Putamen (tissue), 1 donor: ENCODE measurements at places on chromosomes 3 and 15.

DNA sequence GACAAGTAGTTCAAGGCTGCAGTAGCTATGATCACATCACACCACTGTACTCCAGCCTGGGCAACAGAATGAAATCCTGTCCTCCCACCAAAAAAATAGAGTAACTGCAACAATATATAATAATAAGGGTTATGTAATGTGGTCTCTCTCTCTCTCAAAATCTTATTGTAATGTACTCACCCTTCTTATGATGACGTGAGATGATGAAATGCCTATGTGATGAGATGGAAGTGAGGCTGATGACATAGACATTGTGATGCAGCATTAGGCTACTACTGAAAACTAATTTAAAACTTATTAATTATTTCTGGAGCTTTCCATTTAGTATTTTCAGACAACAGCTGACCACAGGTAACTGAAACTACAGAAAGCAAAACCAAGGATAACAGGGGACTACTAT lies 27.4 kb downstream of the TASOR start:
- no peak for DNase-seq

GRCh38 chr3:24145481-24145880 lies 200.4 kb downstream of the NR1D2 start:
- no peak for DNase-seq

DNA sequence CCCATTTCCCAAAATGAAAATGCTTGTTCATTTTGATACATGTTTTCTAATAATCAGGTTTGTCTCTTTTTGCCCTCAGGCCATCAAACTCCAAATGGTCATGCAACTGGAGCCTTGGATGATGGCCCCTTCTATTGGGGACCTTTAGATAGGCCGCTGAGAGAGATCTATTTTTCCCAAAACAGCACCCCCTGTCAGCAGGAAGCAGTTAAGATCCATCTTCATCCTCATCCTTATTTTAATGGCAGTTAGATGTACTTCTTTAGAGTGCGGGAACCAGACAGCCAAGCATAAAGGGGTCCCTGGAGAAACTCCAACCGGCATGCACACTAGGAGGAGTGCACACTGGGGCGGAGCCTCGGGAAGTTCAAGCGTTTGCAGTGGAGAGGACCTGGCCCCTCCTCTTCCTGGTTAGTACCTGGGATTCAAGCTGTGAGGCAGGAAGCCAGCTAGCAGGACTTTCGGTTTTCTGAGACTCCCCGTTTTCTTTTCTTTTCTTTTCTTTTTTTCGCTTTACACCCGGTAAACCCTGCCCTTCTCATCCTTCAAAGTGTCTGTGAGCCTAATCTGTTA lies 31.9 kb upstream of the STRIT1 start:
- DNase-seq, result no peak

DNA sequence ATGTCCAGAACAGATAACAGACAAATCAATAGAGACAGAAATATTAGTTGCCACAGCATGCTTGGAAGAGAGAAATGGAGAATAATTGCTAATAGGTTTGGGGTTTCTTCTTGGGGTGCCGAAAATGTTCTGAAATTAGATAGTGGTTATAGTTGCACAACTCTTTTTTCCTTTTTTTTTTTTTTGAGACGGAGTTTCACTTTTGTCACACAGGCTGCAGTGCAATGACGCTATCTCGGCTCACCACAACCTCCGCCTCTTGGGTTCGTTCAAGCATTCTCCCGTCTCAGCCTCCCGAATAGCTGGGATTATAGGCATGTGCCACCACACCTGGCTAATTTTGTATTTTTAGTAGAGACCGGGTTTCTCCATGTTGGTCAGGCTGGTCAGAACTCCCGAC lies 163.3 kb downstream of the PLCH1 start:
- DNase-seq, result no peak

- DNase-seq, result no peak
These were observed 22.2 kb upstream of the TBC1D23 start for GRCh38 chr3:100238599-100238998.

- DNase-seq, result no peak
These were observed 17.8 kb upstream of the SCAMP5 start for GRCh38 chr15:74977599-74977998.

DNA sequence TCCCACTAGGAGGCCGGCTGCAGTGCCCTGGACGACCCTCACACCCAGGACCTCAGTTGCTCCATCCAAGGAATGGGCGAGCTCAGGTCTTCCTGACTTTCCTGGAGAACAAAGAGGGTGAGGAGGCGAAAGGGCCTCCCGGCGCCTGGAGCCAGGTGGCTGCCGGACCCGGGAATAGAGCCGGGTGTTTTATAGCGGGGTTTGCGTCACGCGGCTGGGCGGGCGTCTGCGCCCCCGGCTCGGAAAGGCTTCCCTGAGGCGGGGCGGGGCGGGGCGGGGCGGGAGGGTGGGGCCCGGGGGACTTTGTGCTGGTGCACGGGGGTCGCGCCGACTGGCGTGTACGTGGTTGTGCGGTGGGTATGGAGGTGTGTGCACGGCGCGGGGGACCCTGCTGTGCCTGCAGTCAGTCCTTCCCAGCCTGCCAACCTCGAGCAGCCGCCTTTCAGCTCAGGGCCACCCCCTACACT lies 4.6 kb upstream of the PRKCD start:
- DNase-seq, result no peak

DNA sequence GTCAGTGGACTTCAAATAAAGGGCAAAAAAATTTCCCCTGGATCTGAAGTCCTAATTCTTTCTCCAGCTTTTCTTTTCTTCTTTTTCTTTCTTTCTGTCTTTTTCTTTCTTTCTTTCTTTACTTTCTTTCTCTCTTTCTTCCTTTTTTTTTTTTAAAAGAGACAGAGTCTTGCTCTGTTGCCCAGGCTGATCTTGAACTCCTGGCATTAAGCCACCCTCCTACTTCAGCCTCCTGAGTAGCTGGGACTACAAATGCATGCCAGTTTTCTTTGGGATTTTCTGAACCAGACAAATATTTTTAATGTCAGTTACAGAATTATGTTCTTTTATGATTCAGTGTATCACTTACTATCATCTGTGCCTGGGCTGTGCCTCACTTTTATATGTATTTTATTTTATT lies 45.4 kb upstream of the CMTM8 start:
- no peak for DNase-seq

DNA sequence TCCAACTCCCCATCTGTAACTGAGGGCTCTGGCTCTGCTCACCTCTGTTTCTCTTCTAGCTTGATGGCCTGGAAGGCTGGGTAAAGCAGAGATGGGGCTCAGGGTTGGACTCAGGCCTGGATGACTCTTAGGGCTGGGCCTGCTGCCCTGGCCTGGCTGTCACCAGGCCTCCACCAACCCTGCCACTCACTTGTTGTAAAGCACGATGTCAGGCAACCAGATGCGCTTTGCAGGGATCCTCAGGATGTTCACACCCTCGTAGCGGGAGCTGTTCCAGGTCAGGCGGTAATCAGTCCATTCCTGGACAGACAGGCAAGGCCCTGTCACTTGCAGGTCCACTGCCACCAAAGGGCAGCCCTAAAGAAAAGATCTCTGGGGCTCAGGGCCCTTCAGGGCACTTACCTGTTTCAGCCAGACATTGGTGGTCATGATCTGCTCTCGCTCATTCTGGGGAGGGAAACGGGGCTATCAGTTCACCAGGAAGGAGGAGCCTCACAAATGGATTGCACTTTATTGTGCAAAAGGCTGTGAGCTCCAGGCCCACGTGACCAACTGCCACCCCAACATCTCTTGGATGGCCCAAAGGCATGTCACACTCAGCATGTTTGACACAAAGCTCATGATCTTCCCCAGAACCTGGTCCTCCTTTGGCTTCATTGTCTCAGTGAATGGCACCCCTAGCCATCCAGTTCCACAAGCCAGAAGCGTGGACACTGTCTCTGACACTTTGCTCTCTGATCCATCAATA lies 9.9 kb downstream of the CHRNB4 start:
- no peak for DNase-seq

DNA sequence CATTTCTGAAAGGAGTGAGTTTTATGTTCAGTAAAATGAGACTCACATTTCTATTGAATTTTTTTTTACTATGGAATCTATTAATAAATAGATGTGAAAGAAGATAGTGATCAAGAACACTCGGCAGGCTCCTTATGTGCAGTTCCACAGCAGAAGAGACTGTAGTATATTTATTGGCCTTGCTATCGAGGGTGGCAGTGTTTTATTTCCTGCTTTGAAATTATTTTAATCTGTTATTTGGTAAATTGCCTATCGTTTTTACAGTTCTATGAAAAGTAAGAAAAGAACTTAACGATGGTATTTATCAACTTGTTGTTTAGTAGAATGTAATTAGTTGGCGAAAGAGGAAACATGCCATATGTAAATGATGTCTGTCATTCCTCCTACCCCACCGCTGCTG lies 238.3 kb downstream of the NLGN1 start:
- no peak for DNase-seq

GRCh38 chr3:61464518-61465140 lies 96.7 kb upstream of the PTPRG start:
- no peak for DNase-seq

DNA sequence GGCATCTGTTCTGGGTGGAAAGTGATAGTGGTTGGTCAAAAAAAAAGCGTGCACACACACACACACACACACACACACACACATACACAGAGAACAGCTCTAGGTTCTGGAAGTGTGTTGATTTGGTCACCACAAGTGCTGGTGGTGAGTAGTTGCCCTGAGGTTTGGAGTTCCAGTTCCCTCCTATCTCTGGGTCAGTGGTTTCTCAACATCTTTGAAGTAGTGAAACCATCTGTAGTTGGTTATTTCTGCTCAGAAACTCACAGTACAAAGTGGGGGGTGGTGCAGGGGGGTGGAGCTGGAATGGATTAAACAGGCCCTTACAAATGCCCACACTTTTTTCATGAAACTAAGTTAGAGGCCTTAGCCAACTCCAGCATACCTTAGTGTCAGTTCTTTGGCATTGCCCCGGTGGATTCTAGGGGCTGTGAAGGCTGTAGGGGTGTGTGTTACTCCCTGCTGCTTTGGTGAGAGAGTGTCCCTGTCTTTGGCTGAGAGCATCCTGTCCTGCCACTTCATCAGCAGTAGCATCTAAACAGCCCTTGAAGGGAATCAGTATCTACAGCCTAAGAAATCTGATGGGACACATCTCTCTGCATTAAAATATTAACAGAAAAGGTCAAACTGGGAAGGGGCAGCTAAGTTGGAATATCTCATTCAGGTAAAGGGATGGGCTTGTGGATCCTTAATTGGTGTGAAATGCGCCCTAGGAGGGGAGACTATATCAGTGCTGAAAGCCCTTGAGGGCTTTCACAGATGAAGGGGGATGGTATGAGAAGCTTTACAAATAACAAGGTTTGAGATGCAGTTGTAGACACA lies 20.6 kb downstream of the SMAD3 start:
- no peak for DNase-seq

DNA sequence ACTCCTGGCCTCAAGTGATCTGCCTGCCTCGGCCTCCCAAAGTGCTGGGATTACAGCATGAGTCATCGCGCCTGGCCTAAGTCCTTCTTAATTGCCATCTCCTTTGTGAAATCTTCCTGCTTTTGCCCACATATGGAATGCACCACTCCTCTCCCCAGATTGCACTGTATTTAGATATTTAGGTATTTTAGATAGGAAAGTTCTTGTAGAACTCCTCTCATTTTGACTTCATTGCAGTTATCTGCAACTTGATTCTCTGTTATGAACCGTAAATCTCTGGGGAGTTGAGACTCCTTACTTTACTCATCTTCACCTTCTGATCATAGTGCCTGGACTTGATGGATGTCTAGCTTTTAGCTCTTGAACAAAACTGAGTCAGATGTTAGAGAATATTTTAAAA lies 150.7 kb downstream of the AKAP13 start:
- no peak for DNase-seq

GRCh38 chr3:52614689-52615088 lies 71.0 kb downstream of the PBRM1 start:
- DNase-seq, result no peak

- DNase-seq, result no peak
These were observed 112.0 kb upstream of the SLC7A14 start for GRCh38 chr3:170697908-170698307.

DNA sequence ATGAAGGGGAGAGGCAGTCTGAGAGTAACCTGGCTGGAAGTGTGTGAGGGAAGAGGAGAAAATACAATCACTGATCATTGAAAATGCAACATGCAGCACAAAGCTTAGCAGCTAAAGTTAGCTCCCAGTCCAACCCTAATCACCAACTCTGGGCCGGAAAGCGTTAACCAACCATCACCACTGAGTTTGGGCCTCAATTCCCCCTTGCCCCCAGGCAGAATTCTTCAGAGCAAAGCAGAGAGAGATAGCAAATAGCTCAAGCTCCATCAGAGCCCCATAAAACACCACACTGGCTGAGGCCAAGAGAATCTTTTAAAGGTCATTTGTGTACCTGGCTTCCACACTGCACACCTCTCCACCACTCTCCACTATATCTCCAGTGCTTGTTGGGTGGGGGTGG lies 16.2 kb upstream of the PDIA5 start:
- no peak for DNase-seq

GRCh38 chr3:106184540-106185457 lies 316.0 kb upstream of the CBLB start:
- no peak for DNase-seq

GRCh38 chr15:66653398-66653797 lies 48.6 kb upstream of the SMAD6 start:
- DNase-seq, result no peak

- no peak for DNase-seq
These were observed 186.1 kb upstream of the CGNL1 start for GRCh38 chr15:57190208-57190607.

DNA sequence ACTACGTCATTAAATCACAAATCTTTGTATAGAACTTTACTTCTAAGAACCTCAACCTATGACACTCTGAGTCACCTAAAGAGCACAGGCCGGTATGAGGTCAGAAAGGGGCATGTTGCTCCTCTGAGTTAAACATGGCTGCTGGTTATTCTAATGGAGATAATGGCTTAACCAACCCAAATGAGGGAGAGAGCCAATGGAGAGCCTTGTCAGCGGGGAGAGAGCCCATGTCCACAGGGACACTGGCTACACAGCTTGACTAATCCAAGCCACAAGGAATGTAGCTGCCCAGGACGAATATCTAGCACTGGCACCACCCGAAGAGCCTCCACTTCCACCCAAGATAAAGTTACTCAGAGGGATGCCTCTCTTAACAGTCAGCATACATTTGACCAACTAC lies 77.0 kb upstream of the STAC start:
- no peak for DNase-seq

GRCh38 chr3:81554388-81554787 lies 207.1 kb downstream of the GBE1 start:
- no peak for DNase-seq

- no peak for DNase-seq
These were observed 35.1 kb upstream of the SNTN start for GRCh38 chr3:63617391-63617790.

DNA sequence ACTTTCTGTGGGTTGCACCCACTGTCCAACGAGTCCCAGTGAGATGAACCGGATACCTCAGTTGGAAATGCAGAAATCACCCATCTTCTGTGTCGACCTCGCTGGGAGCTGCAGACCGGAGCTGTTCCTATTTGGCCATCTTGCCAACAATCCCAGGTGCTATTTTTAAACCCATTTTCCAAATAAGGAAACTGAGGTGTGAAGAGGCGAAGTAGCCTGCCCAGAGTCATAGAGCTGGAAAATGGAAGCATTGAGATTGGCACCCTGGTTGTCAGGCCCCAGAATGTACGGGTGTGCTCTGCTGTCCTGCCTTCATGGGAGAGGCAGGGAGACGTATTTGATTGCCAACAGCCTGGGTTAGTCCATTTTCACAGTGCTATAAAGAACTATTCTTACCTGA lies 39.6 kb downstream of the TMEM266 start:
- no peak for DNase-seq
